ENCODE measurements at places on chromosomes 12 and 14.

DNA sequence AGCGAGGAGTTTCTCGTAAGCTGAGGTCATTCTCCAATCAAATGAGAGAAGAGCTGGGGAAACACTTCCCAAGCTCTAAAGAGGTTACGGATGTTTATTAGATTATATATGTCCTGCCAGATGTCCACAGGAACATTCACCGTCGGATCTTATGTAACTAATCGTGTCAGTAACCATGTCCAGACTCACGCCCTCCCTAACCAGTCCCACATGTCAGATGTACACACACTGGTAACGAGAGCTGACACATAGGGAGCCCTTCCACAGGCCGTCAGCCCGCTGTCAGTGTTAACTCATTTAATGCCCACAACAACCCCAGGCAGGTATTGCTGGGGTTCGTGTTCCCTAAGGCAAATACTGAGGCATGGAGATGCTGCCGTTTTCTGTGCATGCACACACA is 223.7 kb upstream of the RTL1 start:
- no peak for DNase-seq

- DNase-seq: no peak
These were observed 30.5 kb downstream of the FZD10 start for GRCh38 chr12:130192642-130193345.

GRCh38 chr12:94205822-94206221 is 57.4 kb downstream of the PLXNC1 start:
- DNase-seq: no peak

DNA sequence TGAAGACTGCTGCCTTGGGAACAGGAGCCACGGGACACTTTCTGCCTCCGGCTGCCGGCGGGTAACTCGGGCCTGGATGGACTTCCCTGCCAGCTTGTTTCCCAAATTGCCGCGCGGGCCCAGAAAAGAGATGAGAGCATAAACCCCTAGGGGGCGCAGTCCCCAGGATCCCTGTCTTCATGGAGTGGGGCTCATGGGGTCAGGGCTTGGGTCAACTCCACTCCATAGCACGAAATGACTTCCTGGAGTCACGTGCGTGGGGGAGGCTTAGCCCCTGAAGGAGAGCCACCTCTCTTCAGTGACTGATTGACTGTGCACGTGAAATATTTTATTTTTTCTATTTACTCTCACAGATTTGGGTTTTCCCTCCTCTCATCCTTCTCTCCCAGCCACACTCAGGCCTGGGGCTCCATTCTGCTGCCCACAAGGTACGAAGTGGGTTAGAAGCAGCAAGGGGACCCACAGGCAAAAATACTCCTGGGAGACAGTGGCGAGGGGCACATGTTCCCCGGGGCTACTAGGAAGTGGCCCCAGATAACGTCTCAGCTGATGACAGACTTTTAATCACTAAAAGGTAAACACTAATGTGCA is 10.0 kb downstream of the PGF start:
- DNase-seq: no peak

DNA sequence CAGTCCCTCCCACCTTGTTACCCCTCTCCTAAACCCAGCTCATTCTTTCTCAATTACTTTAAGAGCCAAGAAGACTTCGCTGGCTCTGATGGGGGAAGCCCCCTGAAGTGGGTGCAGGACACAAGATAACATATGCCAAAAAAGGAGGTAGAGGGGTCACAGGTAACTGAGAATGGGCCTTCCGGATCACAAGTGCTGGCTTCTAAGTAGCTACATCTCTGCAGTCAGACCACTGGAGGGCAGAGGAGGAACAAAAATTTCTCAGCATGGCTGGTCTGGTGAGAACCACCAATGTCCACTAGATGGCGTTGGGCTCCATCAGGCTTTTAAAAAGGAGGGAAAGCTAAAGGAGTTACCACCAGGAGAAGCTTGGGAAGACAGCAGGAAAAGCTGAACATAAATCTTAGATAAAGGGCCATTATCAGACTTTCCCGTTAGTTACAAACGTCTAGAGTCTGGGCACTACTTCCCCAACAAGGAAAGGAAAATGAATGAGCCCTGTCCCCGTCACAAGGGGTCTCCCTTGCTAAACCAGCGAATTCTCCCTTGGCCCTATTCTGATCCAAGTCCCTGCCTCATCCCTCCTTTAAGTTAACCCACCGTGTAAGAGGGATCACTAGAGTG is 11.6 kb upstream of the CDH24 start:
- no peak for DNase-seq

GRCh38 chr14:38502239-38502638 is 246.3 kb upstream of the CLEC14A start:
- no peak for DNase-seq

- no peak for DNase-seq
These were observed 144.8 kb downstream of the CAPZA3 start for GRCh38 chr12:18882690-18883089.

Measured in heart left ventricle (tissue), 16 donors.